ENCODE measurements at places on chromosomes 6 and 20. TPM values are rescaled to one million over a fixed set of nuclear protein-coding genes. Genes with fewer than 3 reads are reported as not detected.

Gene HLA-DQB2
- not detected for total RNA-seq

Gene ZSCAN31
- 53.0 TPM for total RNA-seq

Gene VGLL2
- total RNA-seq: not detected

Gene PRICKLE4
- not detected for total RNA-seq

Gene FAM83C
- total RNA-seq: not detected
